ENCODE measurements at places on chromosomes 1 and 21.

DNA sequence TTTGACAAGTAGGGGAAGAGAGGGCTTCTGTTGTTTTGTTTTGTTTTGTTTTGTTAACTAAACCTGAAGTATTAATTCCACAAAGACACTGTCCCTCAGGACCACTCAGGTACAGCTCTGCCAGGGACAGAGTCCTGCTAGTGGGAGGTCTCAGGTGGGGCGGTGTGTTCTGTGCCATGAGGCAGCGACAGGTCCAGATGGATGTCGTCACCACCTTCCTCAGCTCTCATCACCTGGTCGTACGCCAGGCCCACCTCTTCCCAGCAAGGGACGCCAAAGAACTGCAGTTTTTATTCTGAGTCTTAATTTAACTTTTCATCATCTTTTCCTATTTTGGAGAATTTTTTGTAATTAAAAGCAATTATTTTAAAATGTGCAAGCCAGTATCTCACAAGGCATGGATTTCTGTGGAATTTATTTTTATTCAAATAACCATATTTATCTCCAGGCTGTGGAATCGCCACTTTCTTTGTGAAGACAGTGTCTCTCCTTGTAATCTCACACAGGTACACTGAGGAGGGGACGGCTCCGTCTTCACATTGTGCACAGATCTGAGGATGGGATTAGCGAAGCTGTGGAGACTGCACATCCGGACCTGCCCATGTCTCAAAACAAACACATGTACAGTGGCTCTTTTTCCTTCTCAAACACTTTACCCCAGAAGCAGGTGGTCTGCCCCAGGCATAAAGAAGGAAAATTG lies 62.5 kb downstream of the POFUT2 start:
- no peak for DNase-seq

DNA sequence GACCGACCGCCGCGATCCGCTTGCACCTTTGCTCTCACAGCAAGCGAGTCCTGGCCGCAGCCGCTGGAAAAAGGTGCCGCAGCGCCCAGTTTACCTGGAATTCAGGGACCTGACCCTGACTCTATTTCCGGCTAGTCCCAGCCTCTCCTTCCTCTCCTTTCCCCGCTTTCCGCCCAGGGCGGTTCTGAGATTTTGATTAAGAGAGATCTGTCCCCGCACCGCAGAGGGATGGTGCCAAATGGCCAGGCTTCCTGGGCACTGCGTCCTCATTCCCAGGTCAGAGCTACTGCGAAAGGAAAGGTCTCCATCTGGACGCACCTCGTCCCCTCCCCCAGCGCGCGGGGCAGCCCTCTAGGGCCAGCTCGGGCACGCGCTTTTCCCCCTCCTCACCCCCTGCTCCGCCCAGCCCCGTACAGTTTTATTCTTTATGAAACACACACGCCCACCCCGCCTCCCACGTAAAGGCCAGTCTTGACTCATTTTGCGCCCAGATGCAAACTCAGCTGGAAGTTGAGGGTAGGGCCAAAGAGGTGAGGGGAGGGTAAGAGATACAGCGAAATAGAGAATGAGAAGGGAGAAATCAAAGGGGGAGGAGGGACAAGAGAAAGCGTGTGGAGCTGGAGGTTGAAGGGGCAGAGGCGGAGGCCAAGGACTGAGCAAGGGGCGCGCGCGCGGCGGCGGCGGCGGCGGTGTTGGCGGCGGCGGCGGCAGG lies 411.8 kb upstream of the ESRRG start:
- DNase-seq: no peak

DNA sequence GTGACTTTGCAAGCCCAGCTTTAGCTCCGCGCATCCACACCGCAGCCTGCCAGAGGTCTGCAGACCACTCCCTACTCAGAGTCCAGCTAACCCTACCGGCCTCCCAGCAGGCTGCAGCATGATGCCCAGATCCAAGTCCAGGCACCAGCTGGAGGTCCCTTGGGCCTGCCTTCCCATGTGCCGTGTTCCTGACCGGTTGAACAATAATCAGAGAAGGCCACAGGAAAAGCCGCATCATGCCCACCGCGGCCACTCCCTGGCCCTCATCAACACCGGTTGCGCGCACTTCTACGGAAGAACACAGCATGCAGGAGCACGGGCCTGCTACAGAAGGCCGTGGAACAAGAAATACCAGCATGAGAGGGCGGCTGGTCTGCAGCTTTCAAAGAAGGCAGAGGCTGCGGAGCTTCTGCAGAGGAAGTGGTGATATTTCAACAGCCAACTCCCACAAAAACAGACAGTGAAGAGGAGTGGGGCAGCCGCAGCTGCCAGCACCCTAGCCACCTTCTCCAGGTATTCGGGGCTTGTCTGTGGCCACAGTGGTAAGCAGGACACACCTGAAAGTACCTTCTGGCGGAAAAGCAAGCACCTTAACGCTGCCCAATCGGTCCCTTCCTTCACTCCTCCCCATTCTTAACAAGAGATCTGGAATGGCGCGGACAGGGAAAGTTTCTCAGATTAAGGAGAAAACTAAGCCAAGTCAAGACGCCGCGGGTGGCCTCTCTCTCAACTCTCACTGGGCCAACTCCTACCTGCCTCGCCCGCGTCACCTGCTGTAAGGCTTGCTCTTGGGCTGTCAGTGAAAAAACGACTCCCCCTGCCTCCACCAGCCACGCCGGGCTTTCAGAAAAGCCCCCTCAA lies 1.5 kb downstream of the PGBD5 start:
- DNase-seq: no peak

GRCh38 chr1:214557952-214558735 lies 6.7 kb upstream of the PTPN14 start:
- DNase-seq: peak; percentile 94

DNA sequence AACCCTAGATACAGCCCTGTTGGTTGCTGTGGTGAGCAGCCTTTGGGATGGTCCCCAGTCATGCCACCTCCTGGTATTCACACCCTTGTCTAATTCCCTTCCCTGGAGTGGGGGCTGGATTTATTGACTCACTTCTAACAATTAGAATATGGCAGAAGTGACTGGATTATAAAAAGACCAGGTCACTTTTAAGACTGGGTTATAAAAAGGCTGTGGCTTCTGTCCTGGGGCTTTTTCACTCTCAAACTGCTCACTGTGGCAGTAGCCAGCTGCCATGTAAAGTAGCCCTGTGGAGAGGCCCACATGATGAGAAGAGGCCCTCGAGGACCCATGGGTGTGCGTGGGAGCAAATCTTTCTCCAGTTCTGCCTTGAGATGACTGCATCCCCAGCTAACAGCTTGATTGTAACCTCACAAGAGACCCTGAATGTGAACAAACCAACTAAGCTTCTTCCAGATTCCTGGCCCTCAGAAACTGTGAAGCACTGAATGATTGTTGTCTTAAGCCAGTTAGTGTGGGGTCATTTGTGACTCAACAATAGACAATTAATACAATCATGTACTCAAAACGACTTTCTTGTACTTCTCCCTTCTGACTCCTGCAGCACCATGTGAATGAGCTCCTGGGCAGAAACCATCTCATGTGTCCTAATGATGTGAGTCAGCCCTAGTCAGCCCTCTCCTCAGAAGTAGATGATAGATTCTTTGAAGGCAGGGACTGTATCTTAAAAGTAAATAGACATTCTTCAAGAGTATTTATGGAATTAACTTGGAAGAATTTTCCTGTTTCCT lies 234.9 kb downstream of the TNR start:
- no peak for DNase-seq

- no peak for DNase-seq
Observed at GRCh38 chr1:153341431-153341934, 7.2 kb downstream of the PGLYRP4 start.

GRCh38 chr1:180974236-180974635 lies 48.4 kb downstream of the STX6 start:
- DNase-seq: no peak

- DNase-seq: no peak
Observed at GRCh38 chr1:183577897-183578465, 12.3 kb downstream of the NCF2 start.
